ENCODE measurements at places on chromosomes 11 and 22.

GRCh38 chr22:36257948-36258670, 5.2 kb downstream of the APOL1 start:
- DNase-seq: no peak

- no peak for DNase-seq
These were observed 25.1 kb downstream of the ADAMTS8 start for GRCh38 chr11:130403271-130403804.

- no peak for DNase-seq
These were observed 1045.8 kb downstream of the BRD1 start for GRCh38 chr22:48781868-48782267.

DNA sequence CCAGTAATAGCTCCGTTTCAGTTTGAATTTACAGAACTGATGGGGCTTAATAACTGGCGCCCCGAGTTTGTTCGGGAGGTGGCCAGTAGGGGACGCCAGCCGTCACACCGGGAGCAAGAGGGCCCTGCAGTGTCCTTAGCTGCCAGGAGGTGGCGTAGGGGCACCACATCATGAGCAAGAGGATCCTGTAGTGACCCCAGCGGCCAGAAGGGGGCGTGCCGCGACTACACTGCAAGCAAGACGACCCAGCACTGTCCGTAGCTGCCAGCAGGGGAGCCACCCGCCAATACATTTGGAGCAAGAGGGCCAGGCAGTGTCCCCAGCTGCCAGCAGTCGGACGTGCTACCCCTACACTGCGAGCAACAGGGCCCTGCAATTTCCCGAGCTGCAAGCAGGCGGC, 663.7 kb upstream of the B3GAT1 start:
- DNase-seq: peak; percentile 87

GRCh38 chr22:21761086-21761485, 25.5 kb upstream of the YPEL1 start:
- no peak for DNase-seq

DNA sequence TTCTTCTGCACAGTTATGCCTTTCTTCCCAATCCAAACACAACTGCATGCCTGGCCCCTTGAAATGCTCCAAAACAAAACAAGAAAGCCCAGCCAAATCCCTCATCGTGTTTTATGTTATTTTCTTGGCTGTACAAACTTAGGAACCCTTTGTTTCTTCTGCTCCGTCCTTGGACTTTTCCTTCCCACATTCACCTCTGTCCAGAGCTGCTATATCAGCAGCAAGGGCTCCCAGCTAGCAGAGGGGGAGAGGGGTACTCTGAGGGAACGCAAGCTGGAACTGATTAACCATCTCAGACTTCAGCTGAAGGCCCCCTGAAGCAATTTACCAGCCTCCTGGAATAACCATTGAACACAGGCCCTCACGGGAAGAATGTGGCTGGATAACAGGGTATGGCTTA, 214.7 kb downstream of the TENM4 start:
- DNase-seq: no peak

DNA sequence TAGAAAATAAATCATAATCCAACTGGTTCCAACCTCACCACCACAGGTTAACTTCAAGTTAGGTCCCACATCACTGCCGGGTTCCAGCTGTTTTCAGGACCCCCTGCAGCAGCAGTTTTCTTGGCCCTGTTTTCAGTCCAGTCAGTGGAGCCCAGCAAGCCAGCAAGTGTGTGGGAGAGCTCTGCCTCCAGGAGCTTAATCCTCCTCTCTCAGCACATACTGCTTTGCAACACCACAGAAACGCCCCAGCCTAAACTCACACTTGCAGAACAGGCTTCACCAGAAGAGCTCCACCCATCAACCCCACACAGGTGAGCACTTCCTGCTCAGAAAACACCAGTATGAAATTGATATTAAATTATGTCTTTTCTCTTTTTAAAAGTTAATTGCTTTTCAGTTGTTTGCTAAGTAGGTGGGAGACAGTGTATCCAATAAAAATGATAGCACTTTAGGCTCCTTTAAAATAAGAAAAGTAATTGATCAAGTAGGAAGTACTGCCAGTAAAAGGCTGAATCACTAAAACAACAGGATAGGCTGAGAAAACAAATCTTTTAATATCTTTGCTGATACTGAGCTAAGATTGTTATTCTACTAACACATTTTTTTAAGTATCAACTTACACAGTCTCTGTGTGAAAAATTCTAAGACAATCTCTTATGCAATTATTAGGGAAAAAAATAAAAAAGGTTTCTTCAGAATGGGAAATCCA, 81.5 kb upstream of the TP53AIP1 start:
- DNase-seq: no peak

- no peak for DNase-seq
These were observed 174.2 kb upstream of the ZBED5 start for GRCh38 chr11:11032066-11032465.

GRCh38 chr11:7596975-7597391, 76.3 kb downstream of the CYB5R2 start:
- no peak for DNase-seq

- DNase-seq: no peak
These were observed 26.8 kb downstream of the CTR9 start for GRCh38 chr11:10777806-10778205.

DNA sequence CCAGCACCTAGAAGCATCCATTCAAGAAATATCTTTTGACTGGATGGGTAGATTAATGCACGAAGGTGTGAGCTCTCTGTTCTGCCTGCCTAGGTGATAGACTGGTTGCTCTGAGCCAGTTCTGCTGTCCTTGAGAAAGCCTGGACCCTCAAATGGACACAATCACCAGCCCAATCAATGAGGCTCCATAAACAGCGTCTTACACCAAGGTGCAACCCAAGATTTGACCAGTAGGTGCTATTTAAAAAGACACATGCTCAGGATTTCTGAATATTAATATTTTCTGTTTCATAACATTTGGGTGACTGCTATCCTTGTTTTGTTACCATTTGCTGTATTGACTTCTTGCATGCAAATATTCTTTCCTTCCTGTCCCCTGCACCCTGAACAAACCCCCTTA, 39.0 kb downstream of the PAMR1 start:
- DNase-seq: no peak

DNA sequence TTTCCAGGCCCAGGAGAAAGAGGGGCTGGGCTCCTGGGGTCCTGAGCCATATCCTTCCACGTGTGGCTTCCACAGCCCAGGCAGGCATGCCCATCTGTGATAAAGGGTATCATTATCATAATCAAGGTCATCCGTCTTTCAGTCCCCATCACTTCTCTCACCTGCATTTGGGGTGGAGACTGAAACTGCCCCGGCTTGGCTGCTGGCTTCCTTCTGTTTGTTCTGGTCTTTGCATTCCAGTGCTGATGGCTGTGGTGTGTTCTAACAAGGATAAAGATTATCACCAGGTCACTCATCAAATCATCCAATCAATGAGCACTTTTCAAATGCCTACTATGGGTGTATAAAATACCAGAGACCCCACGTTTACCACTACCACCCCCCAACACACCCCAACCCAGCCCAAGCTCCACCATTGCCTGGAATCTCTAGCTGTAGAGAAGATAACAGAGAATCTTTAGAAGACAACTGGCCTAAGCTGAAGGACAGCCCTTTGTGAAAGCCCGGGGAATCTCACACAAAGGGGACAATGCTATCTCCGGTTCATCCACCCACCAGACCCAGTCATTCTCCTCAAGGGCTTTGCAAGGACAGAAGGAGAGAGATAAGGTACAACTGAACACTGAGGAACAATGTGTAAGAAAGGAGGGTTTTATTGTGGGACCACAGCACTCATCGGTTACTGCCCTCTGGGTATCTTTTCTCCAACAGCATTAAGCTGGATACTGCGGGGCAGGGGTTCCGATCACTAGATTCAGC, 54.9 kb downstream of the AHNAK start:
- DNase-seq: no peak

All from BE2C (cell line).